ENCODE measurements at places on chromosomes 6 and 20. TPM values are rescaled to one million over a fixed set of nuclear protein-coding genes. Genes with fewer than 3 reads are reported as not detected.

The FAXC gene
- total RNA-seq = 0.34 TPM

The PACRG gene
- total RNA-seq = 0.17 TPM

The CPXM1 gene
- total RNA-seq = 0.34 TPM

The TNFAIP3 gene
- 13.4 TPM for total RNA-seq

The TSPYL4 gene
- total RNA-seq = 10.6 TPM

DNA sequence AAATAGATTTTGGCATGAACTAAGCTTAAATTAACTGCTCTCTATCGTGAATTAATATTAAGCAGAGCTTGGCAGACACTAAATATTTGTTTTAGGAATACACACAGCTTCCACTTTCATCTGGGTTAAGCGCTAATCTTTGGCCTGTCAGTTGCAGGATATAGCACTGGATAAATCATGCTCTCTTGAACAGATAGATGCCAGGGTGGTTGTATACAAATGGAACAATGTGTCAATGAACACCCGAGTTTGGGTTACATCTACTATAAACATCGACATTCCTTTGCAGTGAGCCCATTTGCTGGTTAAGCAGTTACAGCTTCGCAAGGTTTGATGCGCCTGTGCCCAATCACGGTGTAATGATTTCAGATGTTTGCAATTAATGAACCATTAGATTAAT lies 338.2 kb upstream of the ZFP64 start:
- no peak for DNase-seq

GRCh38 chr6:166112580-166112979 lies 55.1 kb downstream of the TBXT start:
- DNase-seq = no peak

DNA sequence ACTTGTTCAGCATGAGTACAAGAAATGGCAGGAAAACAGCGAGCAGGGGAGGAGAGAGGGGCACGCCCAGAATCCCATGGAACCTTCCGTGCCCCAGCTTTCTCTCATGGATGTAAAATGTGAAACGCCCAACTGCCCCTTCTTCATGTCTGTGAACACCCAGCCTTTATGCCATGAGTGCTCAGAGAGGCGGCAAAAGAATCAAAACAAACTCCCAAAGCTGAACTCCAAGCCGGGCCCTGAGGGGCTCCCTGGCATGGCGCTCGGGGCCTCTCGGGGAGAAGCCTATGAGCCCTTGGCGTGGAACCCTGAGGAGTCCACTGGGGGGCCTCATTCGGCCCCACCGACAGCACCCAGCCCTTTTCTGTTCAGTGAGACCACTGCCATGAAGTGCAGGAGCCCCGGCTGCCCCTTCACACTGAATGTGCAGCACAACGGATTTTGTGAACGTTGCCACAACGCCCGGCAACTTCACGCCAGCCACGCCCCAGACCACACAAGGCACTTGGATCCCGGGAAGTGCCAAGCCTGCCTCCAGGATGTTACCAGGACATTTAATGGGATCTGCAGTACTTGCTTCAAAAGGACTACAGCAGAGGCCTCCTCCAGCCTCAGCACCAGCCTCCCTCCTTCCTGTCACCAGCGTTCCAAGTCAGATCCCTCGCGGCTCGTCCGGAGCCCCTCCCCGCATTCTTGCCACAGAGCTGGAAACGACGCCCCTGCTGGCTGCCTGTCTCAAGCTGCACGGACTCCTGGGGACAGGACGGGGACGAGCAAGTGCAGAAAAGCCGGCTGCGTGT lies 11.6 kb downstream of the TNFAIP3 start:
- no peak for DNase-seq

DNA sequence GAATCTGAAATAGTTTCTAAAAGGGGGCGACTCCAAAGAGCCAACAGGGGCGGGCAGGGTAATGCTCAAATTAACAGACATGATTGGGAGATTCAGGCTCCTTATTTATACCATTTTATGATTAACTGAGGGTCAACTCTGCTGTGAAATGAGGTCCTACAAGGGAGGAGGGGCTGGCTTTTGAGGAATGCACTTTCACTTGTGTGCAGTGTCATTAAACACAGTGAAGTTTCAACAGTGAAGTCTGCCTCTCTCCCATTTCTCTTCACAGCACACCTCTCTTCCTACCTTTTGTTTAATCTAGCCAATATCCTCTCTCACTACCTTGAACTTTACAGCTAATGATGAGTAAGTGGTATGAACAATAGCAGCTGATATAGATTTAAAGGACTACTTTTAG lies 557.3 kb upstream of the CITED2 start:
- no peak for DNase-seq
